ENCODE measurements at places on chromosomes 11 and 22.

GRCh38 chr22:49930596-49931412, 12.4 kb downstream of the CRELD2 start:
- no peak for DNase-seq

- DNase-seq: no peak
These were observed 269.4 kb downstream of the TMEM135 start for GRCh38 chr11:87307101-87307500.

GRCh38 chr22:21015466-21016006, 571 bp downstream of the P2RX6 start:
- DNase-seq: peak; percentile 30

- DNase-seq: no peak
These were observed 560.1 kb upstream of the FAT3 start for GRCh38 chr11:91664521-91664920.

GRCh38 chr22:19631899-19632667, 82.2 kb upstream of the SEPTIN5 start:
- DNase-seq: no peak

DNA sequence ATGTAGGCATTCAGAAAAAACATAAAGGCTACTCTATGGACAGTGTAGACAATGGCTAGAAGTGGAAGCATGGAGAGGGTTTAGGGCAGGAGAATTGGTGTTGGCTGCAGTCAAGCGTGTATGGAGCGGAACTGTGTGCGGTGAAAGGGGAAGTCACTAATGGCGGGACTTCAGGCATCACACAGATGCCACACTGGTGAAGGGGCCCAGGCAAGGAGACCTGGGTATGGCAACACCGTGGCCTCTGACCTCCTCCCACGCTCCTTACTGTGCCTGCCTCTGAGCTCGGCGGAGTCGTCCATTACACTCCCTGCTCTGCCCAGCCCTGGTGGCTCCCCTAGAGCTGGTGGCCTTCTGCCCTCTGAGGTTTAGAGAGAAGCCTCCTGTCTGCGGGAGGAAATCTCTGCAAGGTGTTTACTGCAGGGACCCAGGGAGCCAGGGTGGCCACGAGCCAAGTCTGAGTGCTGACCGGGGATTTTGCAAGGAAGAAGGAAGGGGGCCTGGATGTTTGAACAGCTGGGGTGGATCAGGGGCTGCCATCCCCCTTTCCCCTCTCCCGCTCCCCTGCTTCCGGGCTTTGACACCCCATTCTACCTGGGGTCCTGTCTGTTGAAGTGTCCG, 75.1 kb upstream of the TSPAN18 start:
- no peak for DNase-seq

DNA sequence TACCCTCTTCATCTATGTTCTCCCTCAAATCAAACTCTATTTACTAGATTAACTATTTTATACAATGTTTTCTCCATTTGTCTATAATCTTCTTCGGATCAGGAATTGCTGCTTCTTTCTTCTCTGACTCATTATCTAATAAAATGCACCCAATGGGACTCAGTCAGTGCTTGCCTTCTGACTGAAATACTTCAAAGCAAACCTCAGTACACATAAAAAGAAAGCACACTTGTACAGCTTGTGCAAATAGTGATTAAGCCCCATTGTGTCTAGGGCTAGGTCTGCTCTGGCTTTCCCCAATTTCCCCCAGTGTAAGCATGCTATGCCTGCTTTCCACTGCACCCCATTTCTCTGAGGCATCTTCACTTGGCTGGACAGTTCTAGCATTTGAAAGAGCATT, 118.6 kb upstream of the C11orf87 start:
- peak; percentile 6 for DNase-seq

GRCh38 chr11:127136438-127136837, 135.9 kb upstream of the KIRREL3 start:
- no peak for DNase-seq

DNA sequence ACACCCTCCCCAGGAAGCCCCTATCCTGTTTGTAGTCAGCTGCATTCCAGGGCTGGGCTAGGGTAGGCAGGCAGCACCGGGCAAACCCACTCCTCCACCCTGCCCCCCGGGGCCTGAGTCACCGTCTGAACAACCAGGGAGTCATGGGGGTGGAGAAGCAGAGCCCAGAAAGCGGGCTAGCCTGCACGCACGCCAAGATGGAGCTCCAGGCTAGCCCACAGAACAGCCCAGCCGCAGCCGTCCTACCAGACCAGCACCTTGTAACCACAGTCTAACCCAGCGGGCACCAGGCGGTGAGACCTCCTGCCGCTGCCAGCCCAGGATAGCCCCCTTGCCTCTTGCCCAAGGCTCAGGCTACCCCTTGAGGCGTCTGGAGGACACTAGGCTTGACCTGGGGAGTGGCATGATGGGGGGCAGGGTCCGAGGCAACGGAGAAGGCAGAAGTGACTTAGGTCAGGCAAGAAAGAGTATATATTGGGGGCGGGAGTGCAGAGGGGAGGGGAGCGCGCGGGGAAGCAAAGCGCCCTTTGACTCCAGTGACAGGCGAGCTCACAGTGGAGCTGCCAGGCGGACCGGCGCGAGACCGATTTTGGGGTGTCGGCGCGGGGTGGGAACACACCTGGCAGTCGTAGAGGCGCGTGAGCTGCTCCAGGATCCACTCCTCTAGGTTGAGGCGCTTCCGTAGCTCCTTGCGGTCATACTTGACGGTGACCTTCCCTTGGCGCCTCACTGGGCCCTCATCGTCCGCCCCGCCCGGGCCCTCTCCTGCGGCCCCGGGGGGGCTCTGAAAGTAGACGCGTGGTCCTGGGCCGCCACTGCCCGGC, 734 bp downstream of the PPP1R14B start:
- DNase-seq: peak; percentile 61

DNA sequence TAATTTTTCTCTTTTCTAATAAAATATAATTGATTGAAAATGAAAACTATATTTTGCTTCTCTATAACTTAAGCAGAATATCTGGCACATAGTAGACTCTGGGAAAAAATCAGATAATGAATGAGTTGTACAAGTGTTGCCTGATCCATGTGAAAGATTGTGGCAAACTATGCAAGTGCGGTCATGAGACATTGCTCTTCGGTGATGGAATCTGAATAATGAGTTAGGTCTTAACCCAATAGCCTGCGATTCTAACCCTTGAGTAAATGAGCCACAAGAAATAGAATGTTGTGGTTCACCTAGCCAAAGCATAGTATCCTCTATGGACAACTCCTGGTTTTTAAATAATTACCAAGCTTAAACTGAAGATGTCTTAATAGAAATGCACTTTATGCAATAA, 333.7 kb upstream of the LUZP2 start:
- no peak for DNase-seq

- DNase-seq: no peak
These were observed 11.9 kb upstream of the ARHGAP42 start for GRCh38 chr11:100675115-100675650.

- DNase-seq: no peak
These were observed 71.3 kb downstream of the BBOX1 start for GRCh38 chr11:27111896-27112295.

DNA sequence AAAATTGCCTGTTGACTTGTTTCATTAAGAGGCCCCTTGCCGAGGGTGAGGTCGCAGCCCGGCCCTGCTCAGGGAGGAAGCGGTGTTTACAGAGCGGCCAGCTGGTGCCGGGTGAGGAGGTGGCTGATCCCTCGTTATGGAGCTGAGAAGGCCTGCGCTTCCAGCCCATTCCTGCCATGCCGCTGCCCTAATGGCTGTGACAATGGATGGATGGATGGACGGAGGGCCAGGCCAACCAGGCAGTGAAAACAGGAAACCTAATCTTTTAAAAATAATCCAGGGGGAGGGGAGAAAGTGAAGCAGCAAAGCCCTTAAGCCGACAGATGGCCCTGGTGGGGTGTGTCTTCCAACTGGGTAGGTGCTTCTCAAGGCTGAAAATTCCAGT, 38.5 kb downstream of the BCR start:
- DNase-seq: peak; percentile 72

- DNase-seq: no peak
These were observed 10.5 kb downstream of the HEPHL1 start for GRCh38 chr11:94031625-94032024.

GRCh38 chr22:33984656-33985285, 64.5 kb upstream of the LARGE1 start:
- no peak for DNase-seq

DNA sequence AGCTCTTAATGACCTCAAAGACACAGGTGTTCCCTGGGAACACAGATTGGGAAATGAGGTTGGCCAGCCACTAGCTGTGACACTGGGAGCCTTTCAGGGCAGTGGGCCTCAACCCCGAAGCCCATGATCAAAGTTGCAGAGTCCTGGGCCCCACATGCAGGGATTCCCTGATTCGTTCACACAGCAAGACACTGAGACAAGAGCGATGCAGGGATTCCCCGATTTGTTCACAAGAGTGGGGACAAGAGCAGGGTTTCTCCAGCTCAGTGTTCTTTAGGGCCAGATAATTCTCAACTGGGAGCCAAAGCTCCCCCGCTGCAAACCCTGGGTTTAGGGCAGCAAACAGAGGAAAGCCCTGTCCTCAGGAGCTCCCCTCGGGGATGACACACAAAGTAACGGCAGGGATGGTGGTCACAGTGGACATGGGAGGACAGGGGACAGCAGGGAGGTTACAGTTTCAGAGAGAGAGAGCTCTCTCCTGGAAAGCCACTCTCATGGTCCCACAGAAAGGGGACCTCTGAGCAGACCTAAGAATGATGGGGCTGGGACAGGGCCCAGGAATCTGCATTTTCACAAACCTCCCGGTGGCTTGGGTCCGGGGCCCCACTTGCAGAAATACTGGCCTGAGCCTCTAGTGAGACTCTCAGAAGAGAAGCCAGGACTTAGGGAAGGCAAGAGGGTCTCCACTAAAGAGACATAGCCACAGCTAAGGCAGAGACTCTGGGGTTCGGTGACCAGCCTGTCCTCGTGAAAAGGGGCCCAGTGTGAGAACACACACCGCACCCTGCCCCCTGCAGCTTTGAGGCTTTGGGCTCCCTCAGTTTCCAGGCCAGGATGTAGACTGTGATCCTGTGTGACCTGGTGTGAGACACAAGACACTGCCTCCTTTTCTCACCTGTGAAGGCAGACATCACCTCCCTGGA, 7.4 kb upstream of the GNAZ start:
- DNase-seq: no peak

- DNase-seq: no peak
These were observed 37.9 kb downstream of the SCUBE2 start for GRCh38 chr11:9053316-9054035.

- DNase-seq: no peak
These were observed 21.6 kb downstream of the APOL1 start for GRCh38 chr22:36274531-36274930.

- no peak for DNase-seq
These were observed 847.9 kb upstream of the ANO3 start for GRCh38 chr11:25483915-25484635.

- no peak for DNase-seq
These were observed 393.4 kb downstream of the MIAT start for GRCh38 chr22:27050771-27051170.

DNA sequence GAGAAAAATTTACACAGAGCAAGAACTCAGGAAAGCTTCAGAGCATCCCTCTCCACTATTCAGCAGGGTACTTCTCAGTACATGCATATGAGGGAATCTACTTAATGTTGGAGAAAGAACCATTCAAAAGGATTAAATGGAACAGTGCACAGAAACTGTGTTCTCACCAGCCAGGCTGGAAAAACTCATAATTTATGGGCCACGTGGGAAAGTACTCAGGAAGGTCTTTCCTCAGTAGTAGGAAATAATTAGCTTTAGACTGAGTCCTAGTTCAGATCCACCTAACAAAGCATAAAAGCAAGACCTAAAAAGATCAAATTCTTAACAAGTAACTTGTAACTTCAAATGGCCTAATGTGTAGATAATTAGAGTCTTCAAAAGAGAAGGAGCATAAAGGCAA, 134.0 kb downstream of the FAM76B start:
- no peak for DNase-seq

DNA sequence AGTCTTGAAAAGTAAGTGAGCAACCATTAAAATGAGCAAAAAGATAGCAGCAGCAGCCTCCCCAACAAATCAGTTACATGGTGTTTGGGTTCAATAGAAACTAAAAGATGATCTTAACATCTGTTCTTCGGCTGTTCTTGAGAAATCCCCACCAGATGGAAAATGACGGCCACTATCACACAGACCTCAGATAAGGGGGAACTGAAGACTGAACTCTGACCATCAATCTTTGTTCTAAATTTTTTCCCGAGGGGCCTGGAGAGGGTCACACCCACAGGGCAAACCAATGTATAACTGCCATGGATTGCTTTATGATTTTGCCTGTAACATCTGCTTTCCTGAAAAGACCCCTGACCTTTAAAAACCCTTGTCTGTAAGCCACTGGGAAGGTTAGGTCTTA, 624.8 kb upstream of the KIRREL3 start:
- DNase-seq: no peak

- DNase-seq: no peak
These were observed 1085.5 kb downstream of the BRD1 start for GRCh38 chr22:48742191-48742555.

DNA sequence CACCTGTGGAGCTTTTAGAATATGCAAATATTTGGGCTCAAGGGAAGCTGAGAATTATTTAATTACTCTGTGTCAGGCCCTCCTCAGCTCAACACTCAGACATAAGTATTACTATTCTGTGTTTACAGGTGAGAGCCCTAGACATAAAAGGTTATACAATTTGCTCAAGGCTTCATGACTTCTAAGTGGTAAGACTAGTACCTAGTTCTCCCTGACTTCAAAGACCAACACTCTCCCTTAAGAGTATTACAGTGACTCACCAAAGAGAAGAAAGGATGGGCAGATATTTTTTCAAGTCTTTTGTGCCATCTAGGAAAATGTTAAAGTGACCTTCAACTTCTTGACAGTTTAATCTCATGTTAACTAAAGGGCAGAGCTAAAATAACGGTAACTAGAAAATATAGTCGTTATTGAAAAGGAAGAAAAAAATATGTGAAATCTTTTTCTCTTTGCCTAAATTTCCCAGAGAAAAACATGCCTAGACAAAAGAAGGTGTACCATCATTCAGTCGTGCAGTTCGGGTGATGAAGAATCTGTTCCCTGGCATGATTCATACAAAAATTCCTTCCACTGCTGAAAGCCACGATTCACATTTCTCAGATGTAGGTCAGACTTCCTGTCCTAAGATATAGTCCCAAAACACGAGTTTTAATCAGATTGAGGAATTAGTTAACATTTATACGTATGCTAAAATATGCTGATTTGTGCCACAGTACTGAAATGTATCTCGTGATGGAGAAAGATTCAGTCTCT, 849.1 kb upstream of the API5 start:
- DNase-seq: peak; percentile 28

DNA sequence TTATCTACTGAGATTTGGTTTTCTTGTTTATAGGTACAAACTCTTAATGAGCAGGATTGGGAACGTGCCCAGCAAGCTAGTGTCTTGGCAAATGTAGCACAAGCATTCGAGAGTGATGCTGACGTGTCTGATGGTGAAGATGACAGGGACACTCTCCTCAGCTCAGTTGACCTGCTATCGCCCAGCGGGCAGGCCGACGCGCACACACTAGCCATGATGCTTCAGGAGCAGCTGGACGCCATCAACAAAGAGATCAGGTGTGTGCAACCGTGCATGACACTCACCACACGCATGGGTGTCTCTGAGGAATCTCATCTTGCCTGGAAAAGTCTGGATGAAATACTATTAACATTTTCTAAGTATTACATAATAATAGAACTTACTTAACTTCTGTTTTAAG, 54.7 kb upstream of the CTTN start:
- DNase-seq: no peak

- peak; percentile 84 for DNase-seq
These were observed 1.0 kb downstream of the MALAT1 start for GRCh38 chr11:65499713-65500386.
